ENCODE measurements at places on chromosomes 1 and 21. TPM values are rescaled to one million over a fixed set of nuclear protein-coding genes. Genes with fewer than 3 reads are reported as not detected.

GRCh38 chr21:28308516-28308915 is 684.2 kb downstream of the LTN1 start:
- no peaks in the 10 kb centered on the region for H3K36me3 ChIP-seq
- DNase-seq: no peak
- no peak overlapping the region for H3K4me3 ChIP-seq
- H3K4me1 ChIP-seq: no peaks in the 10 kb centered on the region

Gene TMPRSS15
- not detected for total RNA-seq

Gene KHDC4
- total RNA-seq: 61.2 TPM

DNA sequence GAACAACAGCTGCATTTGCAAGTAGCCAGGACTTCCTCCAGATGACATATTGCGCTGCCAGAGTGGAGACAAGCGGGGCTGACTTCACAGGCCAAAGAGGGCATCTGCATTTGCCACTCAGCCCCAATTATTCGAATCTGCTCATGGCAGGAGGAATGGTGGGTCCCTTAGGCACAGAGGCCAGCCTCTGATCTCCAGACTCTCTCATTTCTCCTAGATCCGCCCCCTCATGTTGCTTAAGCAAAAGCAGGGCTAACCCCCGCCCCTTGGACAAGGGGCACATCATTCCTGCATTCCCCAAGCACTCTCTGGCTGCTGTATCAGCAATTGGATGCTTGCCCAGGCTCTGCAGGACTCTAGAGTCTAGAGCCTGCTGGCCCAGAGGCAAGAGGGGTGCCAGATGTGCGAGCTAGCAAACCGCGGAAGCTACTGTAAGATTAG is 262.4 kb downstream of the ST6GALNAC3 start:
- no peak for DNase-seq
- H3K4me3 ChIP-seq: no peak overlapping the region
- no peaks in the 10 kb centered on the region for H3K36me3 ChIP-seq
- no peaks in the 10 kb centered on the region for H3K4me1 ChIP-seq
- no peaks in the 10 kb centered on the region for H3K27me3 ChIP-seq

GRCh38 chr1:61639608-61640336 is 85.2 kb downstream of the TM2D1 start:
- no peak overlapping the region for H3K4me3 ChIP-seq
- H3K4me1 ChIP-seq: no peaks in the 10 kb centered on the region
- H3K27me3 ChIP-seq: no peaks in the 10 kb centered on the region
- H3K27ac ChIP-seq: no peak overlapping the region
- no peak for DNase-seq

Gene MPC2
- total RNA-seq: 57.0 TPM

DNA sequence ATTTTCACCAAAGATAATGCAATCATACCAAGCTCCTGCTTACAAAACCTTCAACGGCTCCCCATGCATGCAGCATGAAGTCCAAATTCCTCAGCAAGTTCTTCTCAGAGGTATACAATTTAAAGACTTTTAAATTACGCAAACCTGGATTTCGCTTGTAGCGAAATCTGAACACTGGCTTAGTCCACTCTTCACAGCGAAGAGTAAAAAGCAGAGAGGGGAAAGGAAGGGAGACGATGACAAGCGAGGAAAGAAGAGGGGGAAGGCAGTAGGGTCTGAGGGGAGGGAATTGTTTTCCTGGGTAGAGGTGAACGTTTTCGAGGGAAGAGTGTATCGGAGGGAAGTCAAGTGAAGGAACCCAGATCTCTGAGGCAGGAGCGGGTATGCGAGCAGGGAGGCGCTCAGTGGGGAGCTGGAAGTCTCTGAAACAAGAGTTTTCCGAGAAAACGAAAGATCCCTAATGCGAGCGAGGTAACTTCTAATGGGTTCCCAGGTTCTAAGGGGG is 790 bp downstream of the TESK2 start:
- H3K27ac ChIP-seq: peak overlapping the region; percentile 28
- H3K4me3 ChIP-seq: peak overlapping the region; percentile 72
- H3K36me3 ChIP-seq: no peaks in the 10 kb centered on the region
- H3K27me3 ChIP-seq: no peaks in the 10 kb centered on the region
- DNase-seq: no peak
- peaks cover 14% of the 10 kb centered on the region for H3K4me1 ChIP-seq

GRCh38 chr1:214670098-214670497 is 67.1 kb downstream of the CENPF start:
- no peaks in the 10 kb centered on the region for H3K27me3 ChIP-seq
- no peaks in the 10 kb centered on the region for H3K36me3 ChIP-seq
- DNase-seq: no peak
- no peak overlapping the region for H3K27ac ChIP-seq

DNA sequence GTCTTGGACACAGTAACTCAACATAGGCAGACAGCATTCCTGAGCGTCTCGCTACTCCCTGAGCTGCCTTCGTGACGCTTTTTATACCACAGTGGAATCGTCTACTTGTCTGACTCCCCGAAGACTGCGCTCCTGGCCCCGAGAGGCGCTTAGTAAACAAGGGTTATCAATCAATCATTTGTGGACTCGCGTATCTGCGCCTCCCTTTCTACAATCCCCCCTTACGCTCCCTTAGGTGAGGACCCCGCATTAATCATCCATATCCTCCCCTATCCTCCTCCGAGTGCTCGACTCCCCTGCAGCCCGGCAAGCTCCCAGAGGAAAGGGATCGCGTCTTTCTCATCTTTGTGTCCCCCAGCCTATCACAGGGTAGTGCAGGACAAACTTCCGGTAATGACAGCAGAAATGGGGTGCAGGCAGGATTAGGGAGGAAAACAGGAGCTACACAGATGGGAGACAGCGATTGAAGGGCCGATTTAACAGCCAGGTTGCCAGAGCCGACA is 522 bp downstream of the TMEM59 start:
- H3K27me3 ChIP-seq: no peaks in the 10 kb centered on the region
- no peaks in the 10 kb centered on the region for H3K36me3 ChIP-seq

Gene NR1I3
- not detected for total RNA-seq

DNA sequence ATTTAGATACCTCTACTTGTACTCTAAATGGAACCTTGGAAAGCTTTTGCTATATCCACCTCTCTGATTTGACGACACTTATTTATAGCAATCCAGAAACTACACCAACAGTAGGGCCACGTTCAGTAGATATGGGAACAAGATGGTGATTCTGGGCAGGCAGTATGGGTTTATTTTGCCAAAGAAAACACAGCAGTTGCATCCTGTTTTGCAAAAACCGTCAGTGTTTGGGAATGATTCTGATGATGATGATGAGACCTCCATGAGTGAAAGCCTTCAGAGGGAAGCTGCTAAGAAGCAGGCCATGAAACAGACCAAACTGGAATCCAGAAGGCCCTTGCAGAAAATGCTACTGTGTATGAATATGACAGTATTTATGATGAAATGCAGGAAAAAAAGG is 41.5 kb upstream of the NEXN start:
- peaks cover 5% of the 10 kb centered on the region for H3K36me3 ChIP-seq
- no peak overlapping the region for H3K4me3 ChIP-seq
- no peaks in the 10 kb centered on the region for H3K27me3 ChIP-seq

DNA sequence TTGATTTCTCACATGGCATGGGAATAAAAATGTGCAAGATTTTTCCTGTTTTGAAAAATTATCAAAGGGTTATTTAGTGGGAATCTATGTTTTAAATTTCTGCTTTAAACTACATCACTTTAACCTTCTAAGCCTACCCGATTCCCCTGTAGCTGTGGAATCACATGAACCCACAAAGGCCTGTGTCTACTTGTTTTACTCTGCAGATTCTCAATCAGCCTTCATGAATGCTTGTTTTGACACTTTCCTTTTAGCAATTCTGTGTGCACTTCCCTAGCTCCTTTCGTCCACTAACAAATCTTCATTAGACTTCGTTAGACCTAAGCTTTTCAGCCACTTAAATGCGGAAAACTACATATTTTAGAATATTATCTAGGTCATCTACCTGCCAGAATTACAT is 56.0 kb upstream of the C1orf21 start:
- no peak overlapping the region for H3K4me3 ChIP-seq
- peaks cover 5% of the 10 kb centered on the region for H3K27me3 ChIP-seq
- no peaks in the 10 kb centered on the region for H3K4me1 ChIP-seq
- no peak for DNase-seq

DNA sequence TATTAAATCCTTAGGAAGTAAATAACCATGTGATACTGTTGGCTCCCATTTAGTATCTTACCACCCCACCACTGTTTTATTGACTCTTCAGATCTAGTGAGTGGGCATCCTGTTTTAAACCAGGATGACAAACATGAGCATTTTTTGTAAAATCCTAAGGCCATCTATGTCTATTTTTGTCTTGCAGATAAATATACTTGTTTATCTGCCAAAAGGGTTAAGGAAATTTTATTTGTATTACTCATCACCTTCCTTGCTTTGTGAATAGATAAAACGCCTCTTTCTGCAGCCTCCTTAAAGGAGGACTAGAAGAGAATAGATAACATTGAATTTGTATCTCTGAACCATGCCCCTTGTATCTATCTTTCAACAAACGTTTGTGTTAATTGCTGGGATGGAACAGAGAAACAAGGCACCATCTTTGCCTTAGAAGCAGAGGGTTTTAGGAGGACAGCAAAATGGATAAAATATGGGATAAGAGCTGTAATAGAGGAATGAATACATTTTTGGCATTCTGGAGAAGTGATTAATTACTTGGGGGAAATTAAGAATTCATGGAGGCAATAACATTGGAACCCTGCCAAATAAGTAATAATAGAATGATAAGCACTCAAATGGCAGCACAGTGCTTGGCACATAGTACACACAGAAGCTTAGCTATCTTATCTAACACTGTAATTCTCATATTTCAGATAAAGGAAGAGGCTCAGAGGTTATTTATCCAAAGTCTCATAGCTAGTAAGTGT is 14.7 kb downstream of the YTHDF2 start:
- DNase-seq: no peak
- no peak overlapping the region for H3K27ac ChIP-seq
- peaks cover 96% of the 10 kb centered on the region for H3K4me1 ChIP-seq
- no peak overlapping the region for H3K4me3 ChIP-seq
- H3K27me3 ChIP-seq: no peaks in the 10 kb centered on the region

Gene GREM2
- not detected for total RNA-seq

- H3K27me3 ChIP-seq: no peaks in the 10 kb centered on the region
- H3K27ac ChIP-seq: no peak overlapping the region
- peak overlapping the region; percentile 8 for H3K4me3 ChIP-seq
- H3K4me1 ChIP-seq: peaks cover 54% of the 10 kb centered on the region
- DNase-seq: no peak
These were observed 13.3 kb downstream of the TGFBR3 start for GRCh38 chr1:91872559-91873081.

Gene OR6K3
- total RNA-seq: not detected

Gene ATAD3C
- total RNA-seq: 1.9 TPM

Gene GPR61
- total RNA-seq: not detected

GRCh38 chr1:2255420-2256369 is 27.6 kb downstream of the SKI start:
- H3K36me3 ChIP-seq: peaks cover 4% of the 10 kb centered on the region
- DNase-seq: peak; percentile 78
- H3K4me1 ChIP-seq: peaks cover 85% of the 10 kb centered on the region

DNA sequence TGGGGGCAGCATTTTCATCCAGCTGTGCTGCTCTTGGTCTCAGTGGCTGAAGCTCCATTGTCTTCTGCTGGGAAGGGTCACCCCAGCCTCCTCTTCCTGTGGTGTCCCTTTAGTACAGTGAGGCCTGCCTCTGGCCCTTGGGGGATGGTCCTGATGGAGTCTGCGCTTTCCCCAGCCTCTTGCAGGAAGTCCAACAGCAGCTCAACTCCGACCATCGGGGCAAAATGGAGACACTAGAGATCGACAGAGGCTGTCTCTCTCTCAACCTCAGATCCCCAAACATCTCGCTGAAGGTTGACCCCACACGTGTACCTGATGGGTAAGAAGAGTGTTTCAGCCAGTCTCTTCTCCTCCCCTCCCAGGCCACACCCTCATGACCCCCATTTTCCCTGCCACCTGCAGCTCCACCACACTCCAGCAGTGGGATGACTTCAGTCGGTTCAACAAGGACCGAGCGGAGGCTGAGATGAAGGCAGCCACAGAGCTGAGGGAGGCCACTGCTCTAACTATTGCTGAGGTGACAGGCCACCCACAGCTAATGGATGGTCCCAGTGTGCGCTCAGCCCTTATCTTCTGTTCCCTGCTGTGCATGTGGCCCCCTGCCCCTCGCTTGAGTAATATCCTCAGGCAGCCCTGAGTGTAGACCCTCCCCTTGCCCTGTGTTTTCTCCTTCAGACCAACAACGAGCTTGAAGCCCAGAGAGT is 2.0 kb upstream of the ADPRS start:
- no peak overlapping the region for H3K4me3 ChIP-seq
- no peak for DNase-seq
- H3K27me3 ChIP-seq: peaks cover 5% of the 10 kb centered on the region
- peaks cover 8% of the 10 kb centered on the region for H3K36me3 ChIP-seq

Gene OR2L5
- not detected for total RNA-seq

Gene LCE2A
- not detected for total RNA-seq

- no peak overlapping the region for H3K4me3 ChIP-seq
- no peak overlapping the region for H3K27ac ChIP-seq
- no peak for DNase-seq
- H3K36me3 ChIP-seq: no peaks in the 10 kb centered on the region
- no peaks in the 10 kb centered on the region for H3K27me3 ChIP-seq
- no peaks in the 10 kb centered on the region for H3K4me1 ChIP-seq
These were observed 59.4 kb downstream of the PAPPA2 start for GRCh38 chr1:176522310-176522845.

Gene CD53
- total RNA-seq: 190 TPM

Gene CLCA4
- total RNA-seq: not detected

Gene IVNS1ABP
- 208 TPM for total RNA-seq

DNA sequence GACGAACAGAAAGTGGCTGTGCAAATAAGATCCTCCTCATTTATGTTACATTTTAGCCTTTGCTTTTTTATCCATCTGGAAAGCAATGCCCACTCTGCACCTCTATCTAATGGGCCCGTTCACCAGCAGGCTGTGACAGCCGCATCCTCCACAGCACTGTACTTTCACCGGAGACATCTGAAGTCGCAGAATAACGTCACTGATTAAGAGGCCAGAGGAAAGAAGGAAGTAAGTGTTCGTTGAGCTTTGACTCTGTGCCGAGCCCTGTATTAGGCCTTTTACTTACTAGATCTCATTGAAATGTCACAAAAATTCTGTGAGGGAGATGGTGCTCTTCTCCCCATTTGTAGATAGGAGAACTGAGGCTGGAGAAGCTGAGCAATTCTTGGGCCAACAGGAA is 62.3 kb downstream of the KAZN start:
- H3K27me3 ChIP-seq: no peaks in the 10 kb centered on the region
- H3K4me1 ChIP-seq: no peaks in the 10 kb centered on the region
- H3K4me3 ChIP-seq: no peak overlapping the region
- no peaks in the 10 kb centered on the region for H3K36me3 ChIP-seq
- H3K27ac ChIP-seq: no peak overlapping the region
- no peak for DNase-seq

Measured in CD8-positive, alpha-beta memory T cell (primary cell).